Stimulated activated CD4-positive, alpha-beta T cell treated with anti-CD3 and anti-CD28 coated beads, Interleukin-1b, Interleukin-23, amount 100 ng/mL, for 48 hours (primary cell): ENCODE measurements at places on chromosomes 6 and 20.

GRCh38 chr20:25057234-25058050 lies 497 bp downstream of the ACSS1 start:
- peak; percentile 70 for DNase-seq

DNA sequence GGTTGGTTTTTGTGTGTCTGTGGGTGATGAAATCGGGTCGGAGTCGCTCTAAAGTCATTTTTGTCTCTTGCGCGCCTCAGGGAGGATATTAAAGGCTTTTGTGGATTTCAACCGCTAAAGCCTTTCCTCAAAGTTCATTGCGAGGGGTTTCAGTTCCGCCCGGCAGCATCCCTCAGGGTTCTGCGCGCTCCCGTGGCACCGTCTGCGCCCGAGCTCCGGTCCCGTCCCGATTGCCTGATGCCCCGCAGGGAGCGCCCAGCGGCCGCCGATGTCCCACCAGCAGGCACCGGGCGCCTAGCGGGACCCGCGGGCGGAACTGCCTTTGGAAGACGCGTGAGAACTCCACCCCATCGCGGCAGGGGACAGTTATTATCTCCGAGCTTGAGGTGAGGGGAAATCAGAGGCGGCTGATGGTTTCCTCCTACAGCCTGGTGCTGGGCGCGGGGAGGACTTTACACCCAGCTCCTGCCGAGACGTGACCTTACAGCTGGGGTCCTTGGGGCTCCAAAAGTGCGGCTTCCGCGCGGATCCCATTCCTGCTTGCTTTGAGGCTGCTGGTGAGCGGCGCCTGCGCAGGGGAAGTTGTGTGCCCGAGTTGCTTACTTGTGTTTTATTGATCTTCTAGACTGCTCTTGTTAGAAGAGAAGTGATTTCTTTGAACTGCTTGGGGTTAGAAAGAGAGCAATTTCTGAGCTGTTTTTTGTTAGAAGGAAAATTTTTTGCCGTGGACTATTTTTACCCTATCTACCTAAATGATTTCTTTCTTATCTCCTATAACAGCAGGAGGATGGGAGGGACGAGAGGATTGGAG lies 27.1 kb downstream of the ULBP1 start:
- DNase-seq = no peak

DNA sequence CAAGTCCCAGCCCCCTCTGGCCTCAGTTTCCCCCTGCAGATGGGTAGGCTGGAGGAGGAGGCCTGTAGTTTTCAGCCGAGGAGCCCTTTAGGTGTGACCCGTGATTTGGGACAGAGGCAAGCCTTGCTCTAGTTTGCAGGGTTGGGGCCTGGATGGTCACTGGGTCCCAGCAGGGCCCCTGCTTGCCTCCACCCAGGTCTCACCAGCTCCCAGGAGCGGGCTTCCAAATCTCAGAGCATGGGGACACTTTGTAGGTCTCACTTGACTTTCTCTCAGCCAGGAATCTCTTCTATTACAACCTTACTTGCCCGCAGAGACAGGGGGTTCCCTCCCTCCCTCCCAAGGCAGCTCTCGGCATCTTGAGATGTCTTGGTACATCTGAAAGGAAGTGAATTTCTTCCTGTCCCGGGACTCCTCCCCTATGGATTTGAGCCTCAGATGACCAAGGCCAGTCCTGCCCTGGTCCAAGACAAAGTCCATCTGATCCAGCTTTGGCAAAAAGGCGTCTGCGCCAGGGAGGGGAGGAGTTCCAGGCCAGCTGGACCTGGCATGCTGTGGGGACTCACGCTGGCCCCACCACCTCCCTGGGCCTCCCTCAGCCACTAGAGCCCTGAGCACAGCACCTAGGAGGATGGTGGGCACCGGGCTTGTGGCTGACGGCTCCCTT lies 47.4 kb downstream of the SRC start:
- DNase-seq = no peak

- no peak for DNase-seq
Observed at GRCh38 chr6:62516291-62517141, 230.5 kb upstream of the KHDRBS2 start.

DNA sequence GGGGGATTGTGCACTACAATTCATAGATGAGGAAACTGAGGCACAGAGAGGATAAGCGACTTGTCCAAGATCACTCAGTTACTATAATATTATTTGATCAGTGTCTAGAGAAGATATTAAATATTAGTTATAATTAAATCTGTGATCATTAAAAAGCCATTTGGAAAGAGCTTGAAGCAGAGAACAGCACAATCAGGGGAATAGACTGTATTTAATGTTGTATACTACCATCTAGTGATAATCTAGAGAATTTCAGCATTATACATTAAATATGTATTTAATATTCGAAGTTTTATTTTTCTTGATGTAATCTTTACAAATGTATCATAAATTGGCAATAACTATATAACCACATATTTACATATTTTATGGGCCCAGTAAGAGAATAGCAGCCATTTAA lies 20.1 kb upstream of the MTCL3 start:
- DNase-seq = no peak

DNA sequence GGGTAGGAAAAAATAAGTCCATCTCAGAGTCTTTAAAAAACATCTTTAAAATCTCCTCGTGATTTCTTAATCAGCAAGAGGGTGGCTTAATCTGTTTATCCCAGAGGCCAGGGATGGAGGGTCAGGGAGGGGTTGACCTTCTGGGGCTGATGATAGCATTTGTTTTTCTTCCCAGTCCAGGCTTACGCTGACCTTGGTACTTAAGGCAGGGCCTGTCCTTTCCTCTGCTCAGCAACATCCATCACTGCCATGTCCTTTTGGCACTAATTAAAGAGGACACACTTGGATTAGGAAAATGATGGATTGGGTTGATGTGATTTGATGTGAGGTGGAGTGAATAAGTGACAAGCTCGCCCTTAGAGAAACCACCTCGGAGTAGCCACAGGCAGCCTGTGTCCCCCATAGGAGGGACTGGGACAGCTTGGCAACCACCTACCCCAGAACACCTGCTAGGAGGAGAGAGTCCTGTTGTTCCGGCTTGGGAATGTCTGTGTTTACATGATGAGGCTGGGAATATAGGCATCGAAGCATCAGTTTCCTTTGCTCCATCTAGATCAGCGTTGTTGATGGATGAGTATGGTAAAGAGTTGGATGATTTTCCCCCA lies 44.2 kb downstream of the PHACTR3 start:
- DNase-seq = no peak

DNA sequence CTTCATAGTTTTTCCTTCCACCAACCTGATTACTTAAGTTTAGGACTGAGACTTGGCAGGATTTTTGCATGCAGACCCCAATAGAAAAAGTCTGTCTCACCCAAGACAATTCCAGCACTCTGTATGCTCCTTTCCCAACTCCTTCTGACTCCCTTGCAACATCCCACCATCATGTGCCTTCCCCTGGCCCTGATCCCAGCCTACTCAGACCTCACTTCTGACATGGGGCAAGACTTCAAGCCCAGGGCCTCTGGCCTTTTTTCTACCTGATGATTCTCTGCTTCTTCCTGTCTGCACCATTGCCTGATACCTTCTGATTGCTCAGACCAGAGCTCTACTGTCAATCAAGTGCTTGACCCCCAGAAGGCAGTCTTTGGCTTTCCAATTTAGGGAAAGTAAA lies 96.6 kb downstream of the HAO1 start:
- DNase-seq = no peak

DNA sequence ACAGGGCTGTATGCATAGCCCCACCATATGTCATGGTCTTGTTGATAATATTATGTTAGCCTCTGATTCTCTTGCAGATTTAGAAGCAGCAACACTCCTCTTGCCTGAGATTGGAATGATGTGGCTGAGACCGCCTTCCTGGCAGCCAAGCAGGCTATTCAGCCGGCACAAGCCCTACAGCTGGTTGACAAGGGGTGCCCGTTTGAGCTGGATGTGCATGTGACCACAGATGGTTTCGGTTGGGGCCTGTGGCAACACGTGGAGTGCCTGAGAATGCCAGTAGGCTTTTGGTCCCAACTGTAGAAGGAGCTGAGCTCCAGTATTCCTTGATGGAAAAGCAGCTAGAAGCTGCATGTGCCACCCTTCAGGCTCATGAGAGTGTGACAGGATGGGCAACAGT lies 303.6 kb upstream of the POU3F2 start:
- no peak for DNase-seq

GRCh38 chr6:51398064-51398705 lies 579.5 kb downstream of the TFAP2B start:
- no peak for DNase-seq

GRCh38 chr6:111618407-111618806 lies 12.7 kb upstream of the TRAF3IP2 start:
- DNase-seq = no peak

DNA sequence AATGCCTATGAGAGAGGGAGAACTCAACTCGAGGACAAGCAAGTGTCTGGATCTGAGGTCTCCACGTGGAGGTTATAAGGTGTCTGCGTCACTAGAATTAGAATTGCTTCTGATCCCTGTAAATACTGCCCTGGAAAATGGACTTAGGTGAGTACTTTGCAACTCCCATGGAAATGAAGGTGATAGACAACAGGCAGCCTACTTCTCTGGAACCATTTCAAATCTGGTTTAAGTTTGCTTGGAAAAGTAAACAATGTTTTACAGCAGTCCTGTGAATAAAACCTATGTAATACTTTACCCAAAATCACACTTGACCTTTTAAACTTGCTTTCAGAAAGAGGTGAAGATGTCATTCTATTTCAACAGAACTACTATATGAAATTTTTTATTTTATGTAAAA lies 70.1 kb upstream of the TENT5A start:
- no peak for DNase-seq

- no peak for DNase-seq
Observed at GRCh38 chr20:23546435-23547144, 21.7 kb downstream of the CST9L start.

DNA sequence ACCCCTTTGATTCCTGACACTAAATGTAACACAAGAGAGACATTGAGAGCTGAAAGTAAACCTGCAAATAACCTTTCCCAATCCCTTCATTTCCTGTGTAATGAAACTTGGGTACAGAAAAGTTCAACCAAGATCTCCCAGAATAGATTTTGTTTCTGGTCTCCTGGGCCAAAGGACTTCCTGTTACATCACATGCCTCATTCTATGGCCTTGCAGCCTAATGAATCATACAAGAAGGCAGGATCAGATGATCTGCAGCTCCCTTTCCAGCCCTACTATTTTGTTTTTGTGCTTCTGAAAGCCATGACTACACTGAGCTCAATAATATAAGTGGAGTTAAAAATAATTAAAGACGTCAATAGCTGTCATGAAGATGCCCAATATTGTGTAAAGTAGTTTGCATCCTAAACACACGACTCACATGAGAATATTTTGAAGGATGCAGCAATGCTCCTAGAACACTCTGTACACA lies 73.4 kb upstream of the NOX3 start:
- no peak for DNase-seq
